AG20443 (cell line): ENCODE measurements at places on chromosomes 16 and 17.

DNA sequence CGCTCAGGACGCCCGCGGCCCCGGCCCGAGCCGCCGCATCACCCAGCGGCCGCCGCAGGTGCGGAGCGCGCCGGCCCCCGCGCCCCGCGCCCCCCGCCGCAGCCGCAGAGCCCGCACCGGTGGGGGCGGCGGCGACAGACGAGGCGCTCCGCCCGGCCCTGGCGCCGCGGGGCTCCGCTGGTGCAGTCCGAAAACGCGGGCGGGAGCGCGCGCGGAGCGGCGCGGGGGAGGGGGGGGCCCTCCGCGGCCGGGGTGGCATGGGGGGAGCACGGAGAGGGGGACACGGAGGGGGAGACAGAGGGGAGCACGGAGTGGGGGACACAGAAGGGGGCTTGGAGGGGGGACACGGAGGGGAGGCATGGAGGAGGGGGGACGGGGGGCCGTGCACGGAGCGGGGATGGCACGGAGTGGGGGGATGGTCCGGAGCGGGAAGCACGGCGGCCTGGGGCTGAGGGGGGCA is at the start of gene AATK:
TSS of gene AATK (minus strand) at position 189 of the 460 bp plus-strand sequence. CDS start 229 bp downstream, outside the sequence.
- DNase-seq = no peak

GRCh38 chr16:85833219-85833920 is 33.9 kb downstream of the COX4I1 start:
- no peak for DNase-seq

DNA sequence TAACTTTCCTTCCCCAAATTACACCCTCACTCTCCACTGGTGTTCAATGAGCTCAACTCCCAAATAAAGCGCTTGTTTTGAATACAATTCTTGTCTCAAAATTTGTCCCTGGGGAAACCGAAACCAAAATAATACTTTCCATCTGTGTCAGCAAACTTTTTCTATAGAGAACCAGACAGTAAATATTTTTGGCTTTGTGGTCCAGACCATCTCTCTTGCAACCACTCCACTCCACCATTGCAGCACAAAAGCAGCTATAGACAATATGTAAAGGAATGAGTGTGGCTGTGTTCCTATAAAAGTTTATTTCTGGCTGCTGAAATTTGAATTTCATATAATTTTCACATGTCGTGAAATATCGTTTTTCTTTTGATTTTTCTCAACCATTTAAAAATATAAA is 84.6 kb upstream of the ERCC4 start:
- no peak for DNase-seq

DNA sequence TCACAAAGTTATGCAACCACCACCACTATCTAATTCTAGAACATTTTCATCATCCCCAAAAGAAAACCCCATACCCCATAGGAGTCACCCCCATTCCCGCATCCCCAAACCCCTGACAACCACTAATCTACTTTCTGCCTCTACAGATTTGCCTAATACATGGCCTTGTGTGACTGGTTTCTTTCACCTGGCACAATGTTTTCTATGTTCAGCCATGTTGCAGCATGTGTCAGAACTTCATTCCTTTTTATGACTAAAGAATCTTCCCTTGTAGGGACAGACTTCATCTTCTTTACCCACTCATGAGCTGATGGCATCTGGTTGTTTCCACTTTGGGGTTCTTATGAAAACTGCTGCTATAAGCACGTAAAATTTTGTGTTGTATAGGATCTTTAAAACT is 34.6 kb downstream of the CYTH1 start:
- no peak for DNase-seq

DNA sequence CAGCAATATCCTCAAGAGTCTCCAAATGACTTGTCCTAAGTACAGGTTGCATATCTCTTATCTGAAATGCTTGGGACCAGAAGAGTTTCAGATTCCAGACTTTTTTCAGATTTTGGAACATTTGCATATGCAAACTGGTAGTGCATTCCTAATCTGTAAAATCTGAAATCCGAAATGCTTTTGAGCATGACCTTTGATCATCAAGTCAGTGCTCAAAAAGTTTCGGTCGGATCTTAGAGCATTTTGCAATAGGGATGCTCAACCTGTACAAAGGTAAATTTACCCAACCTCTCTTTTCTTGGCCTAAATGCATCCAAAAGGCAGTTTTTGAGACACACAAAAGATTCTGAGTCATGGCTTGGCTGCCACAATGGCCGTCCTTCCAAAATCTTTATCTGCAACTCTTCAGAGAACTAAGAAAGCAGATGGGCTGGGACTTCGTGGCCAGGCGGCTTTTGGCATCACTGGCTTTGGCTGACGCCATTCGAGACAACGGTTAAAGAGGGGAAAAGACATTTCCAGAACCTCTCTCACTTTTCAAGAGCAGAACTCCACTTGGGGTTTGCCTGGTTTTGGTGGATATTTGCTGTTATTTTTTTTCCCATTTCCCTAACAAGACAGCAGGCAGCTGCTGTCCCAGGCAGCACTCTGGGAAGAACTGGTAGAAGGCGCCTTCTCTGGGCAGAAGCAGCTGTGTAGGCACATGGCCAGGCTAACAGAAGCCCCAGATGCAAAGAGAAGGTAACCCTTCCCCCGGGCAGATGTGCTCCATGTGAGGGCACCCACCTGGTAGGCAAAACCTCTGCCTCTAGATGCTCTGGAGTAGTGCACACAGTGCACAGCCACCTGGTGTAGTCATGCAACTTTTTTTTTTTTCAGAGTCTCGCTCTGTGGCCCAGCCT is 8.9 kb downstream of the CPPED1 start:
- DNase-seq = peak; percentile 24

DNA sequence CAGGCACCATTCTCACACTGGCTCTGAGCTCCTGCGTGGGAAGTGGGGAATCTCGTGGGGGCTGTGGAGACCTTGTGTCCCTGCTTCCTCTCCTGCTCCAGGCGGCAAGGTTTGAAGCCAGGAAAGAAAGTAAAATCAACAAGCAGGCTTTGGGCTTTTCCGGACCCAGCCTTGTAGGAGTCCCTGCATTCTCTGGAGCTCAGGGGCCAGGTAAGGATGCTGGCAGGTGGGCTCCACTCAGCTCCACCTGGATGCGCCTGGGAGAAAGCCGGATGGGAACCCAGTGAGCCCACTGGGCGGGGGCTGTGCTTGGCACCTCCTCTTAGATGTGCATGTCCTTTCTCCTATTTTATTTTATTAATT is 362.5 kb downstream of the SEC14L1 start:
- no peak for DNase-seq

DNA sequence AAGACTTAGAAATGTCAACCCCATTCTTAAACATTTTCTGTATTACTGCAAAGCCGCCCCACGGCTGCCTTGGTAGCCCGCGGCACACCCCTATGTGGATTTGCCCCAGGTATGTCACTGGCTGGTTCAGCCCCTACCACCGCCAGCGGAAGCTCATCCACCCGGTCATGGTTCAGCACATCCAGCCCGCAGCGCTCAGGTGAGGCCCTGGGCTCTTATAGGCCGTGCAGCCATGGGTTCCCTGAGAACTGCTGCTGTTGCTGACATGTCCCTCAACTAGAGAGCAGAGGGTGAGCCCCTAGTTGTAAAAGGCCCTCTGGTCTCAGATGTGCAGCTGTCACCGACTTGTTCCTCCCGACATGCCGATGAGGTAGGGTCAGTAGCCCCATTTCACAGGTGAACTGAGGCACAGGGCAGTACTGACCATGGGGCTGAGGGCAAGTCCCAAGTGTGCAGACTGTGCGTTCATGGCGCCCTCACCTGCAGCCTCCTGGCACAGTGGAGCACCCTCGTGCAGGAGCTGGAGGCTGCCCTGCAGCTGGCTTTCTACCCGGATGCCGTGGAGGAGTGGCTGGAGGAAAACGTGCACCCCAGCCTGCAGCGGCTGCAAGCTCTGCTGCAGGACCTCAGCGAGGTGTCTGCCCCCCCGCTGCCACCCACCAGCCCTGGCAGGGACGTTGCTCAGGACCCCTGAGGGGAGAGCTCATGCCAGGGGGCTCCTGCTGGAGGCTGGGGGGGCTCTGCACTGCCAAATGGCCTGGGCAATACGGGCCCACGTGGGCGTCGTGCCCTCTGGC is 8.7 kb downstream of the CYBC1 start:
- DNase-seq = no peak

DNA sequence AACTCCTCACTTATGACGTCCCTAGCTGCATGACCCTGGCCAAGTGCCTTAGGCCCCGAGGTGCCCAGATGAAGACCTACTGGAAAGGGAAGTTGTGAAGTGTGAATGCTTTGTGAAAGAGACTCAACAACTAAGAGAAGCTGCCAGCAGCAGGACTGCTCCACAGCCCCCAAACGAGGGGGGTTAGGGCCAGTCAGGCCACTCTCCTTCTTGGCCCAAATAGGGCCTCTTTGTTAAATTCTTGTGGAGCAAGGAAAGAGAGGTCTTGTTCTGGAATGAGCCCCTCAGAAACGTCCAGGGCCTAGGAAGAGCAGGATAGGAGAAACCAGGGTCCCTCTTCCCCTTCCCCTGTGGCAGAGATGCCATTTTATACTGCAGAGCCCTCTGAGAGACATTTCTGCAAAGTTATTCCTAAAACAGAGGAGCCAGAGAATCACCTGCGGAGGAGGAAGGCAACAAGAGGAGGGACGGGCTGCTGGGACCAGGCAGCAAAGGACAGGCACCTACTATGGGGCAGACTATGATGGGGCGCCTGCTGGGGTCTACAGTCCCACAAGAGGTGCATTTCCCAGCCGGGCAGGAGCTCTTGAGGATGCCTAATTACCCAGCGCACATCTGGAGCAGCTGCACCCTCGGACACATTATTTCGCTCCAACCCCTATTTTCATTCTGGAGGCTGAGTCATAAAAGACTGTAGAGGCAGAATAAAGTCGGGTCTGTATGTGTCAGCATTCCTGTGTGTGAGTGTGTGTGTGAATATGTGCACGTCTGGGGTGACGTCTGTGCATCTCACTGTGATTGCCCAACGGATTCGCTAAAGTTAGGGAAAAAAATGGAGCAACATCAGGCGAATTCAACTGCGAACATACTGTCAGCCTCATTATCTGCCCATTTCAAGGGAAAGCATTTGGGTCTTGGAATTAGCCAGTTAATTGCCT is 11.4 kb upstream of the HOXB9 start:
- DNase-seq = peak; percentile 90

GRCh38 chr17:47076171-47076570 is 97.1 kb upstream of the RPRML start:
- DNase-seq = no peak

DNA sequence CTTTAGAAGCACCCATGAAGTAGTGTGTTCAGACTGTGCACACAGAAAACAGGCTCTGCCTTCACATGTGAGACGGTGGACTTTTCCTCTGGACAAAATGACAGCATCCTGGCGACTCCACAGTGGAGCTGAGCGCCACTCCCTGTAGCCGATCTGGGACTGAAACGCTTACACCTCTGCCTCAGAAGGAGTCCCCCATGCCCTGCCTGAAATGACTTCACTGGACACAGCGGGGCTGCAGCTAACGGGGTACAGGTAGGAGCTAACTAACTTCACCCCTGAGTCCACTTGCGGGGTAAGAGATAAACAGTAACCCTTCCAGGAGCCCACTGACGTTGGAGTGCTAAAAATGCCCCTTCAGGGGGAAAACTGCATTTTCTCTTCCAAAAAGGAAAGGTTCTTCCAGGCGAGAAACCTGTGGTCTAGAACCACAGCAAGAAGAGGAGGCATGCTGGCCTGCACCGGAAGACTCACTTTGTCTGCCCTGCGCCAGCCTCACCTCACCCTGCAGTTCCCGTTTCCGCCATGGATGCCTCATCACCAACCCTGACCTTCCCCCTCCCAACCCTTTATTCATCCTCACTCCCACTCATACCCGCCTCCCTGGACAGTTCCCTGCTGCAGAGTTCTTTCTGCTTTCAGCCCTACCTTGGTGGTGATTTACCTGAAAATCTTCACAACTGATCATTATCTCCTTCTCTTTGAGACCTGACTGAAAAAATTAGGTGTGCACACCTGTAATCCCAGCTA is 19.4 kb upstream of the ENDOV start:
- DNase-seq = no peak

DNA sequence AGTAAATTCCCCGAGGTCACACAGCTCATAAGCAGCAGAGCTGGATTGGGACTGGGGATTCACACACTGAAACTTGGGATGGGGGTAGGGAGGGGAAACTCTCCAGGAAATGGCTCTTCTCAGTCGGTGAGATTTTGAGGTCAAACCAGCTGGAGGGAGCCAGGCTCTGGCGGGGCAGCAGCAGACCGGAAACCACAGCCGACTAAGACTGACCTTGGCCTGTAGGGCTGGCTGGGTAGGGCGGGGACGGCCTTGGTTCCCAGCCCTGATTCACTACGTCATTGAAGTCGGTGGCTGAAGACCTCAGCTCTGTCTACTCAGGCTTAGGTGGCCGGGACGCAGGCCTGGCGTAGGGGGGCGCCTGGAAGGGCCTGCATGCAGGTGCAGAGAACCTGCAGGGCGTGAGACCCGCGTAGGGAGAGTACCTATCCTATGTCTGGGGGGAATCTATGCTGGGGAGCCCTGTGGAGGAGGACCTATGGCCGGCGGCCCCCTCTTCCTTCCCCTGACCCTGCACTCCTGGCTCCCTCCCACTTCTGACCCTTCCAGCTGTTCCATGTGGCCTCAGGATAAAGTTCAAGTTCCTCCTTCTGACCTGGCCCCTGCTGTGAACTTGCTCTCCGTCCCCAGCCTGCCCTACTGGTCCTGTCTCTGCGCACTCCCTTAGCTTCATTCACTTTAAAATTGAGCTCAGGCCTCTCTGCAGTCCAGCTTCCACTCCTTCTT is 11.9 kb upstream of the SLC4A1 start:
- peak; percentile 94 for DNase-seq

GRCh38 chr16:68270353-68270752 is 6.0 kb downstream of the SLC7A6 start:
- no peak for DNase-seq

DNA sequence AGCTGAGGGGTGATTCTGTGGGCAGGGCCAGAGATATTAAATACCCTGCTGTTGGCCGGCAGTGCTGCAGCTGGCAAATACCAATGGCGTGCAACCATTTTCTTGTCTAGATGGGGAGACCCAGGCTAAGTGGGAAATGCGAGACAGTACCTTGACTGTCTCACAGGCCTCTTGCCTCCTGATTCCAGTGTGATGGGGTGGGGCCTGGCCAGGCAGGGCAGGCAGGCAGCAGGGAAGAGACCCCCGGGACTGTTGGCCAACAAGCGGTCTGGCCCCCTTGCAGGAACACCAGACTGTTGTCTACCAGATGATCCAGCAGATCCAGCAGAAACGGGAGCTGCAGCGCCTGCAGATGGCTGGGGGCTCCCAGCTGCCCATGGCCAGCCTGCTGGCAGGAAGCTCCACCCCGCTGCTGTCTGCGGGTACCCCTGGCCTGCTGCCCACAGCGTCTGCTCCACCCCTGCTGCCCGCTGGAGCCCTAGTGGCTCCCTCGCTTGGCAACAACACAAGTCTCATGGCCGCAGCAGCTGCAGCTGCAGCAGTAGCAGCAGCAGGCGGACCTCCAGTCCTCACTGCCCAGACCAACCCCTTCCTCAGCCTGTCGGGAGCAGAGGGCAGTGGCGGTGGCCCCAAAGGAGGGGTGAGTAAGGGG is 5.7 kb upstream of the CISD3 start:
- no peak for DNase-seq

DNA sequence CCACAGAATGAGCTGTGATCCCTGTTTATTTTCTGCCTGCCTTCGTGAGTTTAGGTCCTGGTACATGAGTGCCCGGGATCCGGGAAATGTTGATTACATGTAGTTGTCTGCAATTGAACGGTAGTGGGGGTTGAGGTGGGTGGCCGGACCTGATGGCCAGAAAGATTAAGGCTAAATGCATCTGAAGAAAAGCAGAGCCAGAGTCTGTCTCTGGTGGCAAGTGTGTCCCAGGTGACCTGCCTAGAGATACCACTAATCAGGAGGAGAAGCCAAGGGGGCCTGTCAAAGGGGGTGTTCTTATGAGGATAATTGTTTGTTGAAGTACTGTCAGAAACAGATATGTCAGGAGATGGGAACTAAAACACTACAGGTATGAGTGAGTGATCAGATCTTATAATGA is 154.0 kb upstream of the ASIC2 start:
- no peak for DNase-seq
